ENCODE measurements at places on chromosomes 3 and 15. TPM values are rescaled to one million over a fixed set of nuclear protein-coding genes. Genes with fewer than 3 reads are reported as not detected.

SPTBN5 gene
- total RNA-seq, result 1.3 TPM

GABRR3 gene
- not detected for total RNA-seq

RBMS3 gene
- 53.4 TPM for total RNA-seq

LTF gene
- total RNA-seq, result 0.36 TPM

CCR8 gene
- total RNA-seq, result not detected

LYZL4 gene
- not detected for total RNA-seq

LINGO1 gene
- 30.1 TPM for total RNA-seq

SNX22 gene
- 8.3 TPM for total RNA-seq

PTX3 gene
- 4.7 TPM for total RNA-seq

PLA2G4F gene
- not detected for total RNA-seq

MME gene
- 1.8 TPM for total RNA-seq

RNF168 gene
- 14.2 TPM for total RNA-seq

LDHAL6B gene
- total RNA-seq, result not detected

TTC23 gene
- 19.7 TPM for total RNA-seq

FGF12 gene
- total RNA-seq, result 39.9 TPM

CACNA2D3 gene
- total RNA-seq, result 5.4 TPM

CPN2 gene
- not detected for total RNA-seq

STX19 gene
- total RNA-seq, result not detected

CHL1 gene
- 490 TPM for total RNA-seq

TGM4 gene
- not detected for total RNA-seq

LRRFIP2 gene
- total RNA-seq, result 77.3 TPM

PRR23B gene
- not detected for total RNA-seq

GOLGA6L10 gene
- 6.4 TPM for total RNA-seq

PLA1A gene
- total RNA-seq, result 0.73 TPM

ERICH6 gene
- total RNA-seq, result 0.27 TPM

STAC gene
- total RNA-seq, result 18.2 TPM

EXD1 gene
- total RNA-seq, result 0.09 TPM

CLDN16 gene
- not detected for total RNA-seq

NR2F2 gene
- total RNA-seq, result 22.8 TPM

CPNE9 gene
- total RNA-seq, result 4.4 TPM

CLEC3B gene
- 17.1 TPM for total RNA-seq

MUC4 gene
- 0.27 TPM for total RNA-seq

C3orf52 gene
- 1.00 TPM for total RNA-seq

FES gene
- 10.2 TPM for total RNA-seq

CCR4 gene
- total RNA-seq, result not detected

SAXO2 gene
- total RNA-seq, result 13.8 TPM

DLEC1 gene
- total RNA-seq, result 1.8 TPM

ZPLD1 gene
- total RNA-seq, result 0.54 TPM

THPO gene
- 0.36 TPM for total RNA-seq

Data from cerebellum (tissue), 4 donors.